Right ventricle myocardium superior (tissue), 1 donor: ENCODE measurements at places on chromosomes 2 and 18. TPM values are rescaled to one million over a fixed set of nuclear protein-coding genes. Genes with fewer than 3 reads are reported as not detected.
A peak's percentile ranks its signal among the peaks of the same experiment; 100 is the strongest.

Gene POLR1A
- 13.4 TPM for total RNA-seq

Gene KCNJ3
- 2.0 TPM for total RNA-seq

Gene KIF5C
- 1.2 TPM for total RNA-seq

Gene MERTK
- 5.0 TPM for total RNA-seq

Gene LYG1
- total RNA-seq, result not detected

Gene VIT
- total RNA-seq, result 19.4 TPM

Gene GALNT14
- total RNA-seq, result 0.67 TPM

Gene RESP18
- total RNA-seq, result not detected

Gene DTNA
- total RNA-seq, result 153 TPM

Gene FER1L5
- total RNA-seq, result not detected

Gene TANC1
- total RNA-seq, result 56.2 TPM

Gene ZSWIM2
- not detected for total RNA-seq

Gene MAP2
- total RNA-seq, result 2.8 TPM

- DNase-seq, result no peak
These were observed 185.7 kb downstream of the MTCL1 start for GRCh38 chr18:8890957-8891464.

- DNase-seq, result no peak
These were observed 918 bp upstream of the NETO1 start for GRCh38 chr18:72868585-72869225.

GRCh38 chr2:7375901-7376300 is 458.7 kb downstream of the RNF144A start:
- no peak for DNase-seq

DNA sequence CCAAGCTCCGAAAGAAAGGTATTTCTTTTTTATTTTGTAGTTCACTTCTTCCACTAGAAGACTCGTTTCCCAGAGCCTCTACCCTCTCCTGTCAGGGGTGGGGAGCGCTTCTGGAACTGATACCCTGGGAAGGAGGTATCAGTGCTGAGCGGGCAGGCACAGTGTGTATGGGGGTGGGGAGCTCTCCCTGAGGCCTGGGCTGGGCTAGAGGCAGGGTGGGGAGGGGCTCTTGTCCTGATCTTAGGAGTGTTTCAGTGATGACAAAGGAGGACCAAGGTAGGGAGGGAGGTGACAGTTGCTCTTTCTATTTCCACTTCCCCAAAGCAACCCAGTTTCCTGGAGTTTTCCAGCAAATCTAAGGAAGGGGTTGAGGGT is 65.4 kb downstream of the ARHGAP25 start:
- DNase-seq, result no peak

DNA sequence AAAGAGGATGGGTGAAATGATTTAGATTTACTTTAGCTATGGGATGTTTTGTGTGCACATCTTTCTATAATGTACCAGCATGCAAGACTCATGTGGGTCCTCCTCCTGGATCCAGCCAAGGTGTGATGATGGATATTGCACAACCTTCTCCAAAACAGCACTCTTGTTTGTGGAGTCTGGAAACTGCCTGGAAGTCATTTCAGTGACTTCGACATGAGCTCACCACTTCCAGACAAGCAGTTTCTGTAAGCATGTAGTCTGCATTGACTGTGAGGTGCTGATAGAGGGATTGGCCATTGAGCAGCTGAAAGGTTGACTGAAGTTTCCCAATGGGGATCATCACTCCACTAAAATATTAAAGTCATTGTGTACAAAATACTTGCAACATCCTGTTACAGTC is 154.0 kb downstream of the TRIB2 start:
- DNase-seq, result no peak

- DNase-seq, result no peak
These were observed 112.2 kb downstream of the OSBPL6 start for GRCh38 chr2:178306352-178307073.

- no peak for DNase-seq
These were observed 426.1 kb upstream of the TNP1 start for GRCh38 chr2:217285926-217286325.

GRCh38 chr2:16637304-16637703 is 28.3 kb downstream of the CYRIA start:
- DNase-seq, result no peak

- DNase-seq, result no peak
These were observed 137.5 kb downstream of the LYPD6B start for GRCh38 chr2:149175956-149176355.

GRCh38 chr18:70693246-70693645 is 404.4 kb downstream of the SOCS6 start:
- no peak for DNase-seq

DNA sequence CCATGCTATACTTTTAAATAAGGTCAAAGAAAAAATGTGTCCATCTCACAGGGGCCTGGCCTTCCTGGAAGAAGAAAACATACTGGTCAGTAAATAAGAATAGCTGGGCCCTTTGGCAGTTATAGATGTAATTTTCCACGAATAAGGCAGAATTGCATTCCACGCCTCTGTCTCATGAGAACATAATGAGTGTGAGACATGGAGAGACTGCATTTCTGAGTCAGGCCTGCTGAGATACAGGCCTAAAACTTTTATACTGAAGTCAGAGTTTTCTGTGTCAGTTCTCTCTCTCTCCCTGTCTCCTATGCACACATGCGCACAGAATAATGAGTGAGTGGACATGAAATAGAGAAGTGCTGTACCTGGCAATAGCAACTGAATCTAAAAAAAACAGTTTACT is 20.4 kb upstream of the IL1R1 start:
- DNase-seq, result no peak

DNA sequence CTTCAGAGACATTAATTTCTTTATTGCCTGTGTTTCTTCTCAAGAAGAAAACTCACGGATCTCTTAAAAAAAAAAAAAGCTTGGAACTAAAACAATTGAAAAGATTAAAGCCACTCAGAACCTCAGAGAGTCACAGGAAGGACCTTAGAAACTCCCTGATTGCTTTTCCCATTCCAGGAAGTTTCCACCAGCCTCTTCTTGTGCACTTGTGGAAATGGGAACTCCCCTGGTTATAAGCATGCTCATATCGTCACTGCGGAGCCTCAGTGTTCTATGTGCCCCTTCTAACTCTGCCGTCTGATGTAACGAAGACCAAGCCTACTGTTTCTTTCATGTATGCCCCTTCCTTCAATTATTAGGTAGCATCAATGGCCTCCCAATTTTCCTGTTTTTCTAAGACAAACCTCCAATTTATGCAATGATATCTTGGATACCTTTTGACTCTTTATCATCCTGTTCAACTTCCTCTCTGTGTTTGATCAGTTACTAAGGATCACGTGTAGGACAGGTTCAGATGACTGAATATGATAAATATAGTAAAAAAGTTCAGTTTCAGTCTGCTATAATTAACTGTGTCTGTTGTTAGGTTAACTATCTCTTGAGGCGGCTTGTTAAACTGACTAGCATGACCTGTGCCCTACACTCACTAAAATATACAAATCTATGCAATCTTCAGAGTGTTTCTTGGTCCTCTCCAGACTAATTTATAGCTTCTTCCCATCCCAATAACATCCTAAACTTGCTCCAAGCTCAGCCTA is 593.7 kb upstream of the CHAC2 start:
- DNase-seq, result no peak

GRCh38 chr2:61905372-61906185 is at the start of gene COMMD1:
TSS of gene COMMD1 (plus strand) at chr2:61905674. CDS start at chr2:61905679, 5 bp downstream.
- peak; percentile 91 for DNase-seq

DNA sequence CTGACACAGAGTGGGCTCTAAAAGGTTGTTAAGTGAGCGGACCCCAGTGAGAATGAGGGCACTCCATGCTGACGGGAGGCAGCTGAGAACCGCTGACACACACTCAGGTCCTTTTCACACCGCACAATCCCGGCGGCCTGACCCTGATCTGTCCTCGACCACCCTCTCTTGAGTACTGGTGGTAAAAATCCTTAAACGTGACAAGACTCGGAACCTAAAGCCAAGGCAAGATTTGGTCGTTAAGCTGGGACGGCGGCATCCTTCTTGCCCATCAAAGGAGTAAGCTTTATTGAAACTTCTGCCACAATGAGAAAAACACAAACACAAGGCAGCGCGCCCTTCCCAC is 569 bp downstream of the TMX3 start:
- no peak for DNase-seq

GRCh38 chr2:168499500-168499899 is 43.4 kb downstream of the CERS6 start:
- no peak for DNase-seq

DNA sequence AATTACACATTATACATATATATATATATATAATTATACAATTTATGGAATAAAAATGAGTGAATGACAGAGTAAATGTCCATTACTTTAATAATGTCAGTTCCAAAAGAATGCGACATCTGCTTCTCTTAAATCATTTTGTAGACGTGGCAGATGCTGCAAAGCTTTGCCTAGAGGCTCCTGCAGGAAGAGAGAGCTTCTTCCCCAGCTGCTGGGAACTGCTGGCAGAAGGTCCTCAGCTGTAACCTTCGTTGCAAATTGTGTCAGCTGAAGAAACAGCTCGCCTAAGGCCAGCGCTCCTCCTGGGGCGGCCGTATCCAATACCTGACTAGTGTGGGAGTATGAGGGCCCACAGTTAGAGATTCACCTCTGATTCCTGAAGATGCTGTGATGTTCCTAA is 9.6 kb upstream of the THNSL2 start:
- DNase-seq, result no peak

- no peak for DNase-seq
These were observed 50.9 kb upstream of the GPD2 start for GRCh38 chr2:156385242-156385641.

DNA sequence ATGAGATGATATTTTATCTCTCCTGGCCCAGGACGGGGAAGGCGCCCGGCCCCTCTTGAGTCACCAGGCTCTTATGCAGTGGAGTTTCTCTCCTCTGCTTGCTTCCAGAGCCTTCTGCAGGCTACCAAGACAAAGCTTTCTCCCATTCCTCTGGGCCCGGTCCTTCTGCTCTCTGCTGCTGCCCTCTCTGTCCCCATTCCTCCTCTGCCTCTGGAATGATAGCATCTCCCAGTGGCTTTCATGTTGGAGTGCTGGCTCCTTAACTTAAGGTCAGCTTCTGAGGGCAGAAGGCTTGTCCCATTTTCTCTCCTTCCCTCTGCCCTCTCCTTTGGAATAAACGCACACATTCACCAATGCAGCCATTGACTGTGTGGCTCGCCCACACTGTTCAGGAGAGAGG is 86.2 kb downstream of the SDC1 start:
- DNase-seq, result no peak

DNA sequence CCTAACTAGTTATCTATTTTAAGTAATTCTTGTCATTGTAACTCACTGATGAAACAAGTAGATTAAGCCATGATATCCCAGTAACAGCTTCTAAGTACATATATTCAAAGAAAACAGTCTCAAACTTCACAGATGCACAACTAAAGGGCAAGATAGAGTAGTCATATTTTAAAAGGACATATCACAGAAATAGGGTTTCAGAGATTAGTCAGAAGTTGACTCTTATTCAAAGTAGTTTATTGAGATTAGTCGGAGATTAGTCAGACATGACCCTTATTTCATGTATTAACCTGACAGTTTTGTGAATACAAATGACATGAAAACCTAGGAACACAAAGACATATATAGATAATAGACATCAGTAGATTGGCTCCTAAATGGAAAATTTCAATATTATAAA is 15.9 kb upstream of the CHAC2 start:
- DNase-seq, result no peak

DNA sequence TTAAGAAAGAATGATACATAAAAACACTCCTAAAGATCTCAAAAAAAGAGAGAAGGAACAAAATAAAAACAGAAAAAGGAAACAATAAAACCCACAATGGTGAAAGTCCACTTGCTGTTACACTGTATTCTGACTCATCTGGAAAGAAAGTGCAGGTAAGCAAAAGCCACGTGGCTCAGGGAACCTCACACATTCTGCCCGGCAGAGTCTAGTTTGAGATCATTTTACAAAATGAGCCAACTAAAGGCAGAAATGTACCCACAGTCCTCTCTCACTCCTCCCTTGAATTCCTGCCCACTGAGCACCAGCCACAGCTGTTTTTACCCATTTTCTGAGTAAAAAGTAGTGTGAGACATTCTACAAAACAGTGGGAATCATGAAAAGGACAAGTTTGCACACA is 10.0 kb downstream of the KCNH7 start:
- DNase-seq, result no peak

- DNase-seq, result no peak
These were observed 20.2 kb upstream of the ADNP2 start for GRCh38 chr18:80088823-80089222.

DNA sequence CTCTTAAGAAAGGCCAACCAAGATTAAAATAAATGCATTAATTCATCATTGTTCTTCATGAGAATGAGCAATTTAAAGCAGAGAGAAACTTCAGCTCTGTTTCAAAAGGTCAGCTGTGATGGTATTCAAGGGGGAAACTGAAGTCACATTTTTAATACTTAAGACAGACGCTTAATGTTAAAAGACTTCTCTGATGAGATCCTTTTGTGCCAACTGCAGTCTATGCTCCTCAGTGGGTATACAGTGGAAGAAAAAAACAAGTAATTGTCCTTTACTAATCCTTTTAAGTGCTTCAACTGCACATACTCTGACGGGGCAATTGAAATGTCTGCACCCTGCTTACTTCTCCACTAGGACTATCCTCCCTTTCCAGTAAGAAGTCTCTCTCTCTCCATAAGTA is 309.7 kb downstream of the GULP1 start:
- no peak for DNase-seq

DNA sequence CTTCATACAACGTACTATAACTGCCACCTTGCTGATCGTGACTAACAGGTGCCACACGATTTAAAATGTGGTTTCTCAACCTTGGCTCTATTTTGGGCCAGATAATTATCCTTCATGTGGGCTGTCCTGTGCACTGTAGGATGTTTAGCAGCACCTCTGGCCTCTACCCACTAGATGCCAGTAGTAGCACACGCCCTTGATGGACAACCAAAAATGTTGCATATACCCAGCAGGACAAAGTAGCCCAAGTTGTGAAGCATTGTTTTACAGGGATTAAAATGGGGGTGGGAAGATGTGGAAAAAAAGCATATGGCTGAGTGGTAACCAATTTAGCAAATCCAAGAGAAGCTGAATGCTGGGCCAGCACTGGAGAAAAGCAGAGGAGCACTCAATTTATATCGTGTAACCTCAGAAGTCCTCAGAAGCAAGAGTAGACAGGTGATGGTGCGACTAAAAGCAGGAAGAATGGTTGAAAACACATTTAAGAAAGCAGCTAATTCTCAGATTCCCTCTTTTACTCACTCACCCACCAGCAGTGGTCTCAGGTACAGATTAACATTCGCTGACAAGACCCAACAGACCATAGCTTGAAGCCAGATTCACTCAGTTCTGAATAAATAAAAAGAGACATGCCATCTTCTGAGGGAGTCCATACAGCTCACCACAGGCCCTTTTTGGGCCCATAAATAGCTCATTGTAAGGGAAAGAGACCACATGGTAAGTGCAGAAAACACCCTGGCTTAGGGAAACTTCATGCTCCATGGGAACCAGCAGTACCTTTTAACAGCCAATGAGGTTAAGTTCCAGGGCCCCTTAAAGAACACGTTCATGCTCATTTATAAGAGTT is 50.6 kb downstream of the RAPH1 start:
- DNase-seq, result no peak
